Kidney glomerular epithelial cell (primary cell): ENCODE measurements at places on chromosomes 6 and 20.
A peak's percentile ranks its signal among the peaks of the same experiment; 100 is the strongest.

DNA sequence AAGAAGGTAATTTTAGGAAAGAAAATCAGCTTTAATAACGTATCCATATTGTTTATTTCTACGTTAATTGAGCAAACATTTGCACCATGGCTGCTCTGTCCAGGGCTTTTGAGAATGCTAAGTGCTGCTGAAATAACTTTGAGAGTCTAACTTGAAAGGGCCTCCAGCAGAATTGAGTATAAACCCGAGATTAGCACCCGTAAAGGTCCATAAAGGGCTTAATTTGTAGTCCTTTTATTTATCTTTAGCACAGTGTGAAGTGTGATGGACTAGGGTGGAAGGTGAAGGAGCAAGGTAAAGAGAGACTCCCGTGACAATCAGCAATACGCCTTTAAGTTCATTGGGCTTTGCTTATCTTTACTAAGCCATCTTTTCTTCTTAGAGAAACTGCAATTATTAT is 77.7 kb upstream of the SUPT3H start:
- no peak for DNase-seq

DNA sequence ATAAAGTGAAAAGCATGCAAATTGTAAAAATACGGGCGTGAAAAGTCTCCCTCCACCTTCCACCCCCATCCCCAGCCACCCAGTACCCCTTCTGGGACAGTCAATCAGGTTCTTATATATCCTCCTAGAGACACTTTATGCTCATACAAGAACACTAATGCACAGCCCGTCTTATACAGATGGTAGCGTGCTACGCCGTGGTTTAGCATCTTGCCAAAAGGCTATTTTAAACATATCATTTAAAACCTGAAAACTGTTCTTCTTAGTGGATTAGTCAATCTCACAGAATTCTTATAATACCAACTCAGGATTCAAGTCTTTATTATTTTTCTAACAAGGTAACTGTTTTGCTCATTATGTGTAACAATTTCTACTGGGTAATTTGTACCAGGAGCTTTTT is 57.2 kb upstream of the MRPS10 start:
- DNase-seq, result no peak

DNA sequence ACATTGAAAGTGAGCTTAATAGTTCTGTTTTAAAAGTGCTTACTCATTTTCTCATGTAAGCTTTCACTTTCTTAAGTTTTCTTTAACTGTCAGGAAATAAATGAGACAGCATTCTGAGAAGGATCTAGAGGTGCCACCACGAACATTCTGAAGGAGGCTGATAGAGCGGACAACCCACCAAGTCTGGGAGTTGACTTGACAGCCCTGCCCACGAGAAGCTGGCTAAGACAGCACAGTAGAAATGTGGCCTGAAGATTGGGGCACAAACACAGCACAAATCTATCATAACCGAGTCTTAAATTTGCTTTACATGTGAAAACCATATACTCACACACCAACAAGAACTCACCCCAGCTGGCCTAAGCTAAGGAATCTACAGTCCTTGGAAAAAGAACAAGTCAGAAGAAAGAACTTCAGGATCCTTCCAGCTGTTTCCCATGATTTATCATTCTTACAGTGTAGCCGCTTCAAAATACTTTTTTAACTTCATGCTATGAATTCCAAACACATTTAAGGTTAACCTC is 144.2 kb upstream of the TNFAIP3 start:
- DNase-seq, result no peak

GRCh38 chr20:50575865-50576720 is 65.9 kb downstream of the PTPN1 start:
- peak; percentile 14 for DNase-seq

DNA sequence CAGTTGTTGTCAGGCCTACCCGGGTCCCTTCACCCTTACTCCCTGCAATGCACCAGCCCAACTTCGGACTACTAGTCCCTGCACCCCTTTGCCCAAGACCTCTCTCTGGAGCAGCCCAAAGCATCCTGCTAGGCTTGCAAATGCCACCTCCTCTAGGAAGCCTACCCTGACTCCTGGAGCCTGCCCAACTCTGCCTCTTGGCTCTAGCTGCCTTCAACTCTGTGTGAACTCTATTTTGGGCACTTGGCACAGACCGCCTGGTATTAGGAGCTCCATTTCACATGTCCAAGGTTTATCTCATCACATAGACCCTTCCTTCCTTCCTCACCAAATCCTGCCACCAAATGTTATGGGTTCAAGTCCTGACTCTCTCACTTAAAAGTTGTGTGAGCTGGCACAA is 80.6 kb downstream of the MDGA1 start:
- no peak for DNase-seq

- DNase-seq, result no peak
These were observed 167.5 kb downstream of the ZFAND3 start for GRCh38 chr6:37987018-37987417.

- peak; percentile 0 for DNase-seq
These were observed 5.6 kb downstream of the TAGAP start for GRCh38 chr6:159038914-159039884.

GRCh38 chr6:14273191-14273590 is 155.6 kb downstream of the CD83 start:
- no peak for DNase-seq

DNA sequence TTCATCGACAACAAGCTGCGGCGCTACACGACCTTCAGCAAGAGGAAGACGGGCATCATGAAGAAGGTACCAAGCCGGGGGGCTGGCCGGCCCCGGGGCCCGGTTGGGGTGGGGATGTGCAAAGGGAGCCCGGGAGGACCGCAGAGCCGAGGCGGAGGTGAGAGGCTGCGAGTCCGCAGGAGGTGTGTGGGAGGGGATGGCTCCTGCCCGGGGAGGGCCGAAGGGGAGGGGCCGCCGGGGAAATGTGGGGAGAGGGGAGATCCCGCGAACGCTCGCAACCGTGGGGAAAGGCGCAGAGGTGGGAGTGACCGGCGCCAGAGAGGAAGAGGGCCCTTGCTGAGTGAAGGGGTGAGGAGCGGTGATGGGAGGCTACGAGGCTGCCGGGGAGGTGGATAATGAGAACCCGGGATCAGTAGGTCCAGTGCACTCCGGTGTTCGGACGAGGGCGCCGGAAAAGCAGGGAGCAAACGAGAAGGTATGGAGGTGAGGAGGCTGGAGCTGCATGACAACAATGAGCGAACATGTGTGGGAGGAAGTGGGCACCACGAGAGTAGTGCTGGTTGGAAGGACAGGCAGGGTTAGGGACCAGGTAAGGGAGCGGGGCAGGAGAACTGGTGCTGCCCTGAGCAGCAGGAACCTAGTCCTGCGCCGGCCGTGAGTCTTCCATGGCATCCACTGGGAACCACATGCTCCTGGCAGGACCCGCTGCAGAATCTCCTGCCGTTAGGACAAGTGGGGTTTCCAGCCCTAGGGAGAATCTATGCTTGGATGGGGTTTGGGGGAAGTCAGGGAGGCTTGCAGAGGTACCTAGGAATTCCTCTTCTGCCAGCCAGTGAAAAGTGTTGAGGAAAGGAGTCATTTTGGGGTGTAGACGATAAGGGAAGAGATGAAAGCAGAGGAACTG is 1.3 kb downstream of the SRF start:
- peak; percentile 29 for DNase-seq

- no peak for DNase-seq
These were observed 919.6 kb downstream of the KIF16B start for GRCh38 chr20:15653396-15654207.

DNA sequence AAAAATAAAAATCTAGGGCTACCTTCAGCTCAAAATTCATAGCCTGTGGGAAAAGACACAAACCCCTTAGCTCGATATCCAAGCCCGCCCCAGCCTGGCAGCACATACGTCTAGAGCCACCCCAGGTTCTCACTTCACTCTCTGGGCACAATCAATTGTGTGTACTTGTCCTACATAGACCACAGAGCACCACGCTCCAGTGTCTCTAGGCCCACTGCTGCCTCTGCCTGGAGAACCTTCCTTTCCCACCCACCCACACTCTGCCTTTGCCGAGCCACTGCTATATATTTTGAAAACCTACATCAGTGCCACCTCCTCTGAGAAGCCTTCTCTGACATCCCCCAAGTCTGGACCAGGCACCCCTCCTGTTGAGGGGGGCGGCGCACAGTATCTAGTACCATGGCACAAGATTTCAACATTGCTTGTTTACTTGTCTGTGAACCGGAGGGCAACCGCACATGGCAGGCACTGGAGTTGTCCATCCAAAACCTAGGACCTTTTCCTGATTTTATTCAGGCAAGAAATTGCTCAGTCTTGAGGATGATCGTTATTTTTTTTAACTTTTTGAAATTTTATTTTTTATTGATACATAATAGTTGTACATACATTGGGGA is 141.5 kb downstream of the UNC5CL start:
- DNase-seq, result no peak

DNA sequence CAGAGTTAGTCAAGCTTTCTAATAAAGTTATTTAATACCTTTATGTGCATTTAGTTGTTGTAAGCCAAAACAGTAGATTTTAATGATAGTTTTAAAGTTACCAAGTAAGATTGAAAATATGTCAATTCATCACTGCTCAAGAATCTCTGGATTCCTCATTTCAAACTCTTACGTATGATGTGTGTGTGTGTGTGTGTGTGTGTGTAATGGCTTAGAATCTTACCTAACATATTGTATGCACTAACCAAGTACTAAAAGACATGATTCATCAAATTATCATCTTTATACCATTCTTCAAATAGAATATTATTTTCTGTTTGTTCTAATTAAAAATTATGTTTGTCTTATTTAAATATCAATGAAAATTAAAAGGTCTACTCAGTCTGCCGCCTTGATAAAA is 41.5 kb upstream of the ZNF337 start:
- DNase-seq, result peak; percentile 32

GRCh38 chr6:72111611-72112010 is 225.3 kb downstream of the RIMS1 start:
- DNase-seq, result no peak

DNA sequence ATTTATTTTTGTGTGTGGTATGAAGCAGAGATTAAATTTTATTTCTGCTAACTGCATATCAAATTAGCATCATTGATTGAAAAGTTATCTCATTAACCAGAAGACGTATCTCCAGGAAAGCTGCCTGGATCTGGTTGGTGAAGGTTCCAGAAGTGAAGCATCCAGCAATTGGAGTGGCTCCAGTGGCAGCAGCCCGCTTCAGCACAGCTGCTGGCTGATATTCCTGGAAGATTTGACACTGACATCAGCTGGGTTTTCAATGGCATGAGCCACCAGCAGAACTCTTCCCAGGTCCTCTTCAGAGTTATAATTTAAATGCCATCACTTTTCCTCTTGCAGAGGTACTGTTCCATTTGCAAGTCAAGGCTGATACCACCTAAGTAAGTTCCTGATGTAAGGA is 363.5 kb downstream of the BCKDHB start:
- DNase-seq, result no peak

DNA sequence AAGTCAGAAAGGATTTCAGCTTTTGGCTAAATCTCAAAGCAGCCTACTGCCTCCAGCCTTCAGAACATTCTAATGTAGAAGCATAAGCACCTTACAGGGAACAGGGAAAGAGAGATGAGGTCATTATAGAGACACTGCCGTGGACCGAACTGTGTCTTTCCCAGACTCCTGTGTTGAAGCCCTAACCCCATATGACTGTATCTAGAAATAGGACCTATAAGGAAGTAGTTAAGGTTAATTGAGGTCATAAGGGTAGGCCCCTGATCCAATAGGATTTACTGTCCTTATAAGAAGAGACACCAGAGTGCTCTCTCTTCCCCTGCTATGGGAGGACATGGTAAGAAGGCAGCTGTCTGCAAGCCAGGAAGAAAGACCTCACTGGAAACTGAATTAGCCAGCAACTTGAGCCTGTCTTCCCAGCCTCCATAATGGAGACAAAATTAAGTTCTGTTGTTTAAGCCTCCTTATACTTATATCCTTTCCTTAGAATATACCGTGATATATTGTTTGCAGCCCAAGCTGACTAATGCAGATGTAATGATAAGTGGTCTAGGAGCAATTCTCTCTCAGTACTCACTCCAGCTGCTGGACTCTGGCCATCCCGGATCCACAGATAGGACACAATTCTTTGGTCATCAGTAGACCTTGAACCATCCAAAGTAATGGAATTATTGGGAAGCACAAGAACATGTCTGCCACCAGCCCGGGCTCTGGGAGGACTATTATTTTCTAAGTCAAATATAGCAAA is 71.4 kb downstream of the ALDH5A1 start:
- no peak for DNase-seq

- DNase-seq, result peak; percentile 38
These were observed 214.1 kb downstream of the COL12A1 start for GRCh38 chr6:74991573-74992332.

DNA sequence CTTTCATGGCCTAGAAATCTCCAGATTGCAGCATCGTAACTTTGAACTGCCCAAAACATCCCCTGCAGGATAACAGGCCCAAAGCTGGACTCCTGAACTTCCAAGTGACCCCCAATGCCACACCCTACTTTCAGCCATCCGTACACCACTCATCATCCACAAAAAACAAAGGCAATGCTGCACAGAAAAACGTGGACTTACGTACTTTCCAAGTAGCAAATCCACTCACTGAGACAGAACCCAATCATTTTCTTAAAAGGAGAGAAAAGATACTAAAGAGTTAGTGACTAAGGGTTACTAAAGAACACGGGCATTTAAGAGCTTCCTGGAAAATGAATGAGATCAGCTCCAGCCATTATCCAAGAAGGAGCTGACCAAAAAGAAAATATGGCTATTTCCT is 211.0 kb downstream of the WDR27 start:
- no peak for DNase-seq

- no peak for DNase-seq
These were observed 106.8 kb upstream of the PREP start for GRCh38 chr6:105509506-105510331.

DNA sequence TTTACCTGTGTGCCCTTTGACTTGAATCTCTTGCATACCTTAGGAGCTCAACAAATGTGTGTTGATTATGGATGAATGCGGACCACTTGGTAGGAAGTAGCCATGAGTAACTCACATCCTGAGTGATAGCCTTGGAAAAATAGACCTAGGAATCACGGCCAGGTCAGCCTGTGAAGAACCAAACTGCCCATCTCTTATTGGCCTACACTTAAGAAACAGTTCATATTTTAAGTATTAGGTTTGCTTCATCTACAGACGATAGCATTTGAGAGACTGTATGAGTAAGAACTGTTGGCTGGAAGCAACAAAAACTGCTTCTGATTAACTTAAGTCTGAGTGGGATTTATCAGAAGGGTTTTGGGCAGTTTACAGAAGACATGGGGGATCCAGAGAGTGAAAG is 320.1 kb upstream of the PRND start:
- DNase-seq, result no peak

- DNase-seq, result no peak
These were observed 4.0 kb upstream of the DHX16 start for GRCh38 chr6:30676660-30677285.

DNA sequence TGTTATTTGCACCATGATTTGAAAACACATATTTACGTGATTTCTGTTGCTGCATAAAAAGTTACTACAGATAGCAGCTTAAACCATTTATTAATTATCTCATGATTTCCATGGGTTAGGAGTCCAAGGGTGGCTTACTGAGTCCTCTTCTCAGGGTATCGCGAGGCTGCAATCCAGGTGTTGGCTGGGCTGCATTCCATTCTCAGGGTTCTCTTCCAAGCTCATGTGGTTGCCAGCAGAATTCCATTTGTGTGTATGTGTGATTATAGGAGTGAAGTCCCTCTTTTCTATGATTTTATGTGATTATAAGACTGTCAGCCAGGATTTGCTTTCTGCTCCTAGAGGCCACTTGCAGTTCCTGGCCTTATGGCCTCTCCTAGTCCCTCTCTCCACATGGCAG is 135.1 kb downstream of the FAM83B start:
- no peak for DNase-seq
